AG09309 (cell line): ENCODE measurements at places on chromosomes 3 and 15.

DNA sequence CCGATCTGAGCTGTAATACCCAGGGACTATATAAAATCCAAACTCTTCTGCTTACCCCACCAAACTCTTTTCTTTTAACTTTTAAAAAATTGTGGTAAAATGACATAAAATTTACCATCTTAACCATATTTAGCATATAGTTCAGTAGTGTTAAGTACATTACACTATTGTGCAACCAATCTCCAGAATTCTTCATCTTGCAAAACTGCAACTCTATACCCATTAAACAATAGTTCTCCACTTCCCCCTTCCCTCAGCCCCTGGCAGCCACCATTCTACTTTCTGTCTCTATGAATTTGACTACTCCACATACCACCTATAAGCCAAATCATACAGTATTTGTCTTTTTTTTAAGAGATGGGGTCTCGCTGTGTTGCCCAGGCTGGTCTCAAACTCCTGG is 38.7 kb downstream of the SENP8 start:
- no peak for DNase-seq

- DNase-seq = no peak
Measured at GRCh38 chr3:138950006-138950644, 3.1 kb downstream of the FOXL2NB start.

DNA sequence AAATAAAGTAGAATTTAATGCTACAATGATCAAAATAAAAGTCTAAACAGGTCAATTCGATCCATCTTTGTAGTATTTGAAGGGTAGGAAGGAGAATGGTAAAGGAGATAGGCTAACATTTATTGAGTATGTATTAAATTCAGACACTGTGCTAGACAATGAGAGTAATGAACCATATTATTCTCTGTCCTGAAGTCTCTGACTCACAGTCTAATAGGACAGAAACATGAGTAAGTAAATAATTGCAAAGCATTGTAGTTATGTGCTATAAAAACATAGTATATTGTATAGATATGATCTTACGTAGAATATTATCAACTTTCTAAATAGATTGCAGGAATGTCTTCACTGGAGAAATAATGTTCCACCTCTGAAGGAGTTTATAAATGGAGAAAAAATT is 64.5 kb downstream of the MDFIC2 start:
- no peak for DNase-seq

GRCh38 chr3:54582424-54582823 is 345.4 kb downstream of the LRTM1 start:
- DNase-seq = no peak

DNA sequence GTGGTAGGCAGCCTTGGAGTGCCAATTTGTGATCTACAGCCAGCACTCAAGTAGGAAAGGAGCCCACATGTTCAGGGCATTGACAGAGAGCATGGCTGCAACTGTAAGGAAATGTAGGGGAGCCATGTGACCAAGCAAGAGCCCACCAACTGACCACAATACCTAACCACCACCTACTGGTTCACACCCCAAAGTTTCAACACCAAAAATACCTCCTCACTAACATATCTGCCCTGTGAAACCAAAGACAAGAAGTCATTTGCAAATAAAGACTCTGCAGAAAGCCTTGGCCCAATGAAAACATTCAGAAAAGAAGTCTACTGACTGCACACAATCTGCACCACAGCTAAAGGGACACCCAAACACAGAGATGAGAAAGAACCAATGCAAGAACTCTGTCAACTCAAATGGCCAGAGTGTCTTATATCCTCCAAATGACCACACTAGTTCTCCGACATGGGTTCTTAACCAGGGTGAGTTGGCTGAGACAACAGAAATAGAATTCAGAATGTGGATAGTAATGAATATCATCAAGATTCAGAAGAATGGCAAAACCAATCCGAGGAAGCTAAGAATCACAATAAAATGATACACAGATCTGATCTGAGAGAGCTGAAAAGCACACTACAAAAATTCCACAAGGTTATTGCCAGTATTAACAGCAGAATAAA is 40.6 kb downstream of the SLC9C1 start:
- no peak for DNase-seq

DNA sequence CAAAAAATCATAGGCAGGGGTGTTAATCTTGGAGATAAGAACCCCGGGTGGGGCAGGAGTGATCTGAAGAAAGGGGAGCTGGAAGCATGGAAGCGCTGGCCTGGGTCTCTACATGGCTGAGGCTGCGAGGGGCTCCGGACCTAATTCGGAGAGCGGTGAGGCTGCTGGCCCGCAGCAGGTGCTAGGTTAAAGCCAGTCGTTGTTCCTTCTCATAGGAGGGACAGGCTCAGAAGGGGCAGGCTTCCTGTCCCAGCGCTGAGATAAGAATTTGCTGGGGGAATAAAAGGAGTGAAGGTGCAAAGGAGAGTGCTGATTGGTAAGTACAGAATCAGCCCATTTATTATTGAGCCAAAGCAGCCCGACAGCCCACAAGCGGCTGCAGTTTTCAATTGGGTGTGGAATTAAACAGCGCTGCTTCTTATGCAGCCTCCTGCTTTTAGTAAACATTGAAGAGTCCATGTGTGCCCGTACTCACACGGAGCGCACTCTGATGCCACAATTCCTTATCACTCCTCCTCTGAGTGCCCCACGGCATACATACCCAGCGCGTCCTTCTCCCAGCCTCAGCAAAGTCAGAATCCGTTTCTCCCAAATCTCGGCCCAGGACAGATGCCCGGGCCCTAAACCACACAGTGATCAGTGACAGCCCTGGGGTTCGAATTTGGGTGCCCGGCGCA is 17.1 kb downstream of the CHST13 start:
- no peak for DNase-seq

GRCh38 chr3:141124715-141125114 is 73.6 kb downstream of the SPSB4 start:
- DNase-seq = no peak

DNA sequence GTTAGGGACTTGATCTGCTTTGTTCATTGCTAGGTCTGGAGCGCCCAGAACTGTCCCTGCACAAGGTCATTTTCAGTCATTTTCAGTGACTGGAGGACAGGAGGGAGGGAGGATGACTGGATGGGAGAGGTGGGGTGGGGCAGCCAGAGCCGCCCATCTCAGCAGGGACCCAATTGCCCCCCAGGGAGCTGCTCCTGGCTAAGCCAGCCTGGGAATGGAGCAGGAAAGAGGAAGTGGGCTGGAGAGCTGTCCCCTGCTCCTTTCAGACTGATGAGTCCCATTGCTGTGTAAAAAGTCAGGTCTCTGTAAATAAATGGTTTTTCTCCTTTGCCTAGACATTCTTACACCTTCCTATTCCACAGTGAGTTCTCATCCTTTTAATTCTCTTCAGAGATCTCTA is 98.4 kb upstream of the RAD18 start:
- DNase-seq = no peak

DNA sequence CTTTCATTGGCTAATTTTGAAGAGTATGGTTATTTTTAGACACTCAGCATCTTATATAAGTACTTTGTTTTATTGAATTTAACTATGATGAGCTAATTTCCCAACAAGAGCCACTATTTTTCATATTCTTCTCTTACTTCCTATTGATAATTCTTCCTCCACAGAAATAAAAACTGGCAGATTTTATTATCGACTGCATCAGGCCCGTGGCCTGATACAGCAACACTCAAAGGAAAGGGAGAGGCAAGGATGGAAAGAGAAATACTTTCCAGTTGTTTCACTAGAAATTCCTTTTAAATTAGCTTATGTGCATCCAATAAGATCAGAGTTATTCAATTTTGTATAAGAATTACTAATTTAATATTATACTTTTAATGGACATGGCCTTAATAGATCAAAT is 886.3 kb downstream of the ROBO1 start:
- no peak for DNase-seq

DNA sequence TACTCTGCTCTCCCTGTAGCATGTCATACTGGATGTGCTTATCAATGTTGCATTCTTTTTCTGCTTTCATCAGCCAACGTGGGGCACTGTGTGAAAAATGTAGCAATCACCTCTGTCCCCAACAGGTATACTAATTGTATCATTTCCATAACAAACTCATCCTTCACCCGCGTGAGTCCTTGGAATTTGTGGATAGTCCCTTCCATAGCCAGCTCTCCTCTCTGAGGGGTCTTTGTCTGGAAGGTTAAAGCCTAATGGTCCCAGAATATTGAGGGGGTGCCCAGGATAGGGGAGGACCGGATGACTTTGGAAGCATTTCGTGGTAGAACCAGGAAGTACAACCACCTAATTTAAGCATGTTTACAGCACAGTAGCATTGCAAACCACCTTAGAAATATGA is 124.6 kb downstream of the FOXB1 start:
- DNase-seq = no peak

GRCh38 chr3:8470801-8471200 is 30.8 kb upstream of the LMCD1 start:
- DNase-seq = no peak

DNA sequence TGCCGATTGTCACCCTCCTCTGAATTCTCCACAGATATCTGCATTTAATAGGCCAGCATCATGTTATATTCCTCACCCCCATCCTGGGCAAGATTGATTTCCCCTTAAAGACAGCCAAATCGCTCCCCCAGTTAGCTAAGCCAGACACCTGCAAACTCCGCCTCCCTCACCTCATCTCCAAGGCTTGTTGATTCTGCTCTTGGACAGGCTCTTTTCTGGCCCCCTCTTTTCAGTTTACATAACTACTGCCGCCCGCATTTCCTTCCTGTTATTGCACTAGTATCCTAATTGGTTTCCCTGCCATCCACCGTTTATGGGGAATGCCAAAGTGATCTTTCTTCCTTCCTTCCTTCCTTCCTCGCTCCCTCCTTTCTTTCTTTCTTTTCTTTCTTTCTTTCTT is 214.7 kb upstream of the MRPL3 start:
- no peak for DNase-seq

DNA sequence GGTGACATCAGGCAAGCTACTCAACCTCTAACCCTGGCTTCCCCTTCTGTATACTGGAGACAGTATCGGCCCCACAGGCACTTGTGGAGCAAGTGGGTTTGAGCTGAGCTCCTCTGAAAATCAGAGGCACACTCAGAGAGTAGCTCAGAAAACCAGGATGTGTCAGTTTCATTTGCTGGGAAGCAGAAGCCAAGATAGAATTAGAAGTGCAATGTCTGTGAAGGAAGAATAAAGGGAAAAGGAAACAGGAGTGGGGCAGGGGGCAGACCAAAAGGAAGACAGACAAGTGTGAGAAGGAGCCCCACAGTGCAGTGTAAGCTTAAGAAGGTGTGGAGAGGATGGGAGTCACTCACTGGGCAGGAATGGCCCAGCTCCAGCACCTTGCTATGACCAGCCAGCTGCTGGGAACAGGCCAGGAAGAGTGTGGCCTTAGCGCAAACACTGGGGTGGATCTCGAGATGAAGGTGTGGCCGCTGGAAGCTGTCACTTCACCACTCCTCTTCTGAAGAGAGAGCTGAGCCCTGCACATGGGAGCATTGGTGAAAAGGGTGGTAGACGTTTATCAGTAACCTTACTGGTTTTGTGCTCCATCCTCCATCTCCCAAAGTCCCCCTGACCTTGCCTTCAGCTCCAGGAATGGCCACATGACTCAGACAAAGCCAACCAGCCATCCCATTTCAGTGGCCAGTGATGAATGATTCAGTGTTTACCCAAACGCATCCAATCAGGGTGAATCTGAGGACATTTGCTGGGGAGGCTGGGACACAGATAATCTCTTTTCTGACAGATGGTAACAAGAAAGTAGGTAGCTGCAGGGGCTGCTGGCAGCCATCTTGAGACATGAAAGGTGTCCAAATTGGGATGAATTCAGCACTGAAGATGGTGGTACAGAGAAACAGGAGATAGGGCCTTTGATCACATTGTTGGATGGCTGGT is 108.4 kb downstream of the SHQ1 start:
- DNase-seq = no peak

DNA sequence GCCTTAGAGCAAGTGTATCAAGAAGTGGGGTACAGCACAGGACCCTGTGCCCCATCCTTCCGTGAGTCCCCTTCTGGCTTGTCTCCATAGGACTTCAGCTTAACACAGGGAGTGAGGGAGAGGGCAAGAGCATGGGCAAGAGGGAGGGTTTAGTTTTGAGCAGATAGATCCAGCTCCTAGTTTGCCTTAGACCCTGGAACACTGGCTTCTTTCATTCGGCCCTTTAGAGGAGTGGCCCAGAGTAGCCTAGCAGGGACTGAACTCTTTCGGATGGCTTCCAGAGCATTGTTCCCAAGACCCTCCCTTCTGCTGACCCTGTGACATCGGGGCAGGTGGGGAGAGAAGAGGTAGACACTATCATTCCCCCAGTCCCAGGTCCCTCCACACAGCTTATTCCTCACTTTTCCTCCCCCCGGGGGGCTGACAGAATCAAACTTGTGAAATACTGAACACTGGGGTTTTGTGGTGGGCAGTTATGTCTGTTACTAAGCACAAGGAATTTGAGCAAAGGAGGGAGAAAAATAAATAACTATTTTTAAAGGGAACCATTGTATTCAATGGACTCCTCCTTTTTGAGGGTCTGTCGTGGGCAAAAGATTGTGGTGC is 289.6 kb upstream of the C2CD4B start:
- DNase-seq = no peak

- DNase-seq = no peak
Measured at GRCh38 chr3:64151342-64151871, 73.9 kb downstream of the PRICKLE2 start.

- DNase-seq = no peak
Measured at GRCh38 chr3:94416768-94417167, 353.9 kb downstream of the NSUN3 start.

DNA sequence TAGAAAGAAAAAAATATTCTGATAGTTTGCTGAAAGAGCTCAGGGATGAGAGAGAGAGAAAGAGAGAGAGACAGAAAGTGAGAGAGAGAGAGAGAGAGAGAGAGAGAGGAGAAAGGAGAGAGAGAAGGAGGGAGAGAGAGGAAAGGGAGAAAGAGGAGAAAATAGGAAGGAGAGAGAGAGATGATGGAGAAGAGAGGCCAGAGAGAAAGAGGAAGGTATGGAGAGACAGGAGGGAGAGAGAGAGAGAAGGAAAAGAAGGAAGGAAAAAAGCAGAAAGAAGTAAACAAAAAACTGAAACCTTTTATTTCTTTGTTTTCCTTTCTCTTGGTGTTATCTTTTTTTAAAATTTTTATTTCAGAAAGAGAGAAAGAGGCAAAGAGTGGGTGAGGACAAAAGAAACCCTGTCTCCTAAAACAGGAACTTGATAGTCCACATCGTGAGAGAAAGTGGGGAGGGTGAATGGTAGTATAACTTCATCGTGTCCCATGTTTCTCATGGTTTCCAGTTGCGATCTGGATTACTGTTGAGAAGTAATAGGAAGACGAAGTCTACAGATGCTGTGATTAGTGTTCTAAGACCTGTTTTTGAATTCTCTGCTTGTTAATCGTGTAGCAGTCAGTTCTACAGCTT is 279.7 kb downstream of the LPP start:
- DNase-seq = no peak

DNA sequence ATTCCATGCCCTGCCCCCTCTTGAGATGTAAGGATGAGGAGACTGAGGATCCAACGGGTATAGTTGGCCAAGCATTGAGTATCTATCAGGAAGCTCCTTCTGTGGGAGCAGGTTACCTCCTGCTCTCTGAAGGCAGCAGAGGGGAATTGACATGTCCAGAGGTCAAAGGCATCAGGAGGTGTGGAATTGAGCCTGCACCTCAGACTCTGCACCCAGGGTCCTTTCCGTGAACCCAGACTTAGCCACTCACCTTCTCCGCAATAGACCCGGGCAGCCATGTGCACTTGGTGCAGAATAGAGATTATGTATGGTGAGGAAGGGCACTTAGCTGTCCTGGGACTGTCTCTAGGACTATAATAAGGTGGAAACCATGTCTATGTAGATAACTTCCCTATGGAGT is 399.0 kb upstream of the TPM1 start:
- no peak for DNase-seq

- DNase-seq = no peak
Measured at GRCh38 chr3:133896002-133896761, 500 bp upstream of the RAB6B start.

- no peak for DNase-seq
Measured at GRCh38 chr15:57797110-57797509, 90.6 kb downstream of the POLR2M start.
